ENCODE measurements at places on chromosomes 7 and 10.

- no peak for DNase-seq
These were observed 129.9 kb downstream of the WDR37 start for GRCh38 chr10:1185911-1186682.

DNA sequence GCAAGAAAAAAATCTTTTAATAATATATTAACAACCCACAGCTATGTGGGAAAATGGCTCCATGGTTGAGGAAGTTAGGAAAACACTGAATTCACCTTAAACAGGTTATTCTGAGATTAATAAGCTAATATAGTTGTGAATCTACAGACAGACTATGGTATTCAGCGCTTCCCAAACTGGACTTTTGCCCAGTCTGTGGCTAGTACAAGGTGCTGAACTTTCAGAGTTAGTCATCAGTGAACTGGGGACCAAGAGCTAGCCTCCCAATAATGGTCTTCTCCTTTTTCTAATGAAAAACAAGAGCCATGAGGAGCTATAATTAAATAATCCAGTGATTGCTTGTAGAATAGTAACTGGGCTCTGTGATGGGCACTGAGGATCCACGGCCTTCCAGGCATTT lies 65.3 kb downstream of the FRMPD2 start:
- DNase-seq, result no peak

DNA sequence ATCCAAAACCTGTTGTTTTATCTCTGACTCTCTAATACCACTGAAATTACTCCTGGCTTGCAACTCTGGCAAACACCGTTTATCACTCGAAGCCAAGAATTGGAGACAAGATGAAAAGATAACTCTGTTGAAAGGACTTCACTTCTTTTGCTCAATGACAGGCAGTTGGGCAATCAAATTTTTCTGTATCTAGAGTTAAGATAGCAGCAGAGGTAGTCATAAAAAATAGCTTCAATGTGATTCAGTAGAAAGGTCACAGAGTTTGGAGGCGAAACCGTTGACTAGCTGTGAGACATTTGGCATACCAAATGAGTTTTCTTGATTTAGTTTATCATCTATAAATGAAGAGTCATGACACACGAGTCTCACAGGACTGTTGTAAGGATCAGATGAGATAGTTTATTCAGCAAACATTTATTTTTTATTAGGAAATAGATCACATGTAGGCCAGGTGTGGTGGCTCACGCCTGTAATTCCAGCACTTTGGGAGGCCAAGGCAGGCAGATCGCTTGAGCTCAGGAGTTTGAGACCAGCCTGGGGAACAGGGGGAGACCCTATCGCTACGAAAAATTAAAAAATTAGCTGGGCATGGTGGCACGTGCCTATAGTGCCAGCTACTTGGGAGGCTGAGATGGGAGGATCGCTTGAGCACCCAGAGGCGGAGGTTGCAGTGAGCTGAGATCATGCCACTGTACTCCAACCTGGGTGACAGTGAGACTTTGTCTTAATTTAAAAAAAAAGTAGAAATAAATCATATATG lies 23.6 kb downstream of the AKR1B1 start:
- no peak for DNase-seq

DNA sequence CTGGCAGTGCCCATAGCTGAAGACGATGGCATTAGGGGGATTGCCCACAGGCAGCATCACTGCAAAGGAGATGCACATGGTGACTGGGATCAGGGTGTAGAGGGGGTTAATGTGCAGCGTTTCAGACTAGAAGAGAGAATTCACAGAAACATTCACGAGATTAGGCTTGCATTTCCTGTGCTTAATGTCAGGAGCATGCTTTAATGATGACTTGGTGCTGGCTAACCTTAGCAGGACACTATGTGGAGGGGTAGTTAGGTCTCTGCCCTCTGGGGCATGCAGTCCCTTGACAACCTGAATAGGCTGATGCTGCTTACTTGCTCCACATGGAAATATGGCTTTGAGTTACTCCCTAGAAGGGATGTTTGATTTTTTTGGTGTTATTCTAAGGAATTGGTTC lies 21.8 kb downstream of the STMP1 start:
- DNase-seq, result no peak

DNA sequence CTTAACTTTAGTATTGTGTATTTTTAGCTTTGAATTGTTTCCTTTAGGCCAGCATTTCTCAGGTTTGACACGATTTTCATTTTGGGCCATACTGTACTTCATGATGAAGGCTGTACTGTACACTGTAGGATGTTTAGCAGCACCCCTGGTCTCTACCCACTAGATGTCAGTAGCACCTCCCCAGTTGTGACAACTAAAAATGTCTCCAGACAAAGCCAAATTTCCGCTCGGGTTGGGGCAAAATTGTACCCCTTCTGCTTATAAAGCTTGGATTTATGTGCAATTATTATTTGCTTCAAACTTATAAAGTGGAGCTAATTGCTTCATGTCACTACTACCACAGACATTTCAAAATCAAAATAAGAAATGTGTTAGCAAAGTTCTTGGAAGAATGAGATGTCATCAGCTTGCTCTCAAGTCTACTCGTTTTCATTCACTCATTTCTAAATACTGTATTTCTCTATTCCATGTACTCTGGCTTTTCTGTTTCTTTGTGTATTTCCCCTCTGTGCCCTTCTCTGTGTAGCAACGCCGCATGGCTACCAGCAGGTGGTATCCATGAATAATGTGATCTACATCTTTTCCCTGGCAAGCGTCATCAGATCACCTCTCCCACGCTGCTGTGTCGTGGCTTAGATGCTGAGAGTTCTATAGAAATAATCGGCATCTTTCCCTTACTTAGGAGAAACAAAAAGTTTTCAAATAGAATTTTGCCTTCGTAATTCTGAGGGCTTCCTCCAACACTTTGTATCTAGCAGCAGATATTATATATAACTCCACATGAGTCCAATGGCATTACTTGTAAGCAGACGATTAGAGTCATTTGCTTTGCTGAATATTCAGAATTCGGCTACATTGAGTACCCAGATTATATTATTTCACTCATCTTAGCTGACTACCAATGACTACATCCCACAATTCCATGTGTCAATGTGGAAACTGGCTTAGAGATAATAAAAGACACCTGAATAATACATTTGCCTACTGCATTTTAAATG lies 47.8 kb upstream of the CALCR start:
- no peak for DNase-seq

DNA sequence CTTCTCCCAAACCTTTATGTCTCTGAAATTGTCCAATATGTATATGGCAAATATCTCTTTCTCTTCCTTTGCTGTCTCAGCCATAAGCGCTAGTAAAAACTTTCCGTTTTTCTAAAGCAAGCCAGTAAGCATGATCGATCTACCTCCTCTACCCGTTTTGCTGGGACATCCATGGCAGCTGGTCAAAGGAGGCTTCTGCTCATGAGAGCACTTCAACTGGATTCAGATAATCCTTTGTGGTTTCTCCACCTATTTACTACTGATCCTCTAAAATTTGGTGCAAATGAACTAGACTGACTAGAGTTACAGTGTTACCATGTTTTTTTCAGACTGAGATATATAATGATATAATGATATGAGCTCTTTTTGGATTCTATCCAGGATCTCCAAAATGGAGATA lies 42.7 kb downstream of the GBF1 start:
- no peak for DNase-seq

GRCh38 chr7:16484453-16485158 lies 19.1 kb upstream of the SOSTDC1 start:
- no peak for DNase-seq

DNA sequence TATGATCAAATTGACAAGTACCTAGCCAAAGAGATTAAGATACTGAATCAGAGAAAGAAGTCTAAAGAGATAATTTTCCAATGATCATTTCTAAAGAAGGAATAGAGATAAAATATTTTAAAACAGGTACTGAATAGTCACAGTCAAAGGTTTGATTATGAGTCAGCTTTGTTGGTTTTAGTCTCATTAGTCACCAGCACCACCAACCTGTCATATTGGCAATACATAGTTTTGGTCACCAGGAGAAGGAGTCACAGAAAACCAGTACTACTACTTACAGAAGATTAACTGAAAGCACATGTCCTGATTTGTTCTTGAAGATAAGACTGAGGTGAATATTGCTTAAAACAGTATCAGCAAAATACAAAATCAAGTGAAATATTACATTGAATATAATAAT lies 34.6 kb downstream of the ZEB1 start:
- no peak for DNase-seq

GRCh38 chr7:28237363-28237762 lies 56.8 kb upstream of the JAZF1 start:
- no peak for DNase-seq

- DNase-seq, result no peak
These were observed 172.1 kb downstream of the CELF2 start for GRCh38 chr10:11189582-11190376.

GRCh38 chr10:60508831-60509230 lies 119.2 kb upstream of the ANK3 start:
- DNase-seq, result no peak

DNA sequence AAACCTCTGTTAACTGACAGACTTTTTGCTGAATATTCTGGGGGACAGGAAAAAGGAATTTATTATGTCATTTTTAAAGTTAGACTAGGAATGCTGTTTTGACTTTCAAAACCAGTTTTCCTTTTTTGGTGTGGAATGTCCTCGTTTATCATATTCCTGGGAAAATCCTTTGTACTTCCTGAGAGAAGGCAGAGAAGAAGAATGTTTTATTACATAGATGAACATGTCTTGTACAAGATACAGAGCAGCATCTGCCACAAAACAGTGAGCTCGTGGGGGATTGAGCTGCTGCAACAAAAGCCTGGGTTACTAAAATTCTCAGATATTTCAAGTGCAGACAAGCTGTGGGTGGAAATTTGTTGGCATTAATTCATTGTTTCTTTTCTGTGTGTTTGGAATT lies 20.2 kb downstream of the MCU start:
- DNase-seq, result no peak

DNA sequence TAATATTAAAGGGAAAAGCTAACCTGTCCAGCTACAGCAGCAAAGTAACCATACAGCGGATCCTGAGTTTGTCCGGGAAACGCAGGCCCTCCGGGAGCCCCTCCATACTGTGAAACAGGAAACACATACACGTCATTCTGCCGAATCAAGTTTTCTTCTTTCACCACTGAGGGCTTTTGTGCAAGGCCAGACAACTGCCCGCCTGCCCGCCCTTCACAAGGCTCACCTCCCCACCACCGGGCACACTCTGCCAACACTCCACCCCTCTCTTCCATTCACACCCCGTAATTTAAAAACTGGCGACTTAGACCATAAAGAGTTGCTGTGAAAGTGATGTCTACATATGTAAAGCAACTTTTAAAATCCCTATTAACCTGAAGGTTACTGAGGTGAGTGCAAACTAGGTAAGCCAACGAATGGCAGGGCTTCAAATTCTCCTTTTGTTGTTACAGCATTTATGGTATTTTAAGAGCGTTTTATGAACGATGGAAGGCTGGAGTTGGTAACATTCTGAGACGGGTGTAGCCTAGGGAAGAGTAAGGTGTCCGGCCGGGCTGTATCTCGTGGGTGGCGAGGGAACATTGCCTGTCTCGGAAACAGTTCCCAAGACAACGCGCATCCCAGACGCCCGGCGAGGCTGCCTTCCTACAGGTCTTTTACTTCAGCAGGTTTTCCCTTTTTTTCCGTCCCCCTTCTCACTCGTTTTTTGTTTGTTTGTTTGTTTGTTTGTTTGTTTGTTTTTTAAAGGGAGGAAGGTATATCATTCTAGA lies 817 bp downstream of the SRI start:
- peak; percentile 19 for DNase-seq

DNA sequence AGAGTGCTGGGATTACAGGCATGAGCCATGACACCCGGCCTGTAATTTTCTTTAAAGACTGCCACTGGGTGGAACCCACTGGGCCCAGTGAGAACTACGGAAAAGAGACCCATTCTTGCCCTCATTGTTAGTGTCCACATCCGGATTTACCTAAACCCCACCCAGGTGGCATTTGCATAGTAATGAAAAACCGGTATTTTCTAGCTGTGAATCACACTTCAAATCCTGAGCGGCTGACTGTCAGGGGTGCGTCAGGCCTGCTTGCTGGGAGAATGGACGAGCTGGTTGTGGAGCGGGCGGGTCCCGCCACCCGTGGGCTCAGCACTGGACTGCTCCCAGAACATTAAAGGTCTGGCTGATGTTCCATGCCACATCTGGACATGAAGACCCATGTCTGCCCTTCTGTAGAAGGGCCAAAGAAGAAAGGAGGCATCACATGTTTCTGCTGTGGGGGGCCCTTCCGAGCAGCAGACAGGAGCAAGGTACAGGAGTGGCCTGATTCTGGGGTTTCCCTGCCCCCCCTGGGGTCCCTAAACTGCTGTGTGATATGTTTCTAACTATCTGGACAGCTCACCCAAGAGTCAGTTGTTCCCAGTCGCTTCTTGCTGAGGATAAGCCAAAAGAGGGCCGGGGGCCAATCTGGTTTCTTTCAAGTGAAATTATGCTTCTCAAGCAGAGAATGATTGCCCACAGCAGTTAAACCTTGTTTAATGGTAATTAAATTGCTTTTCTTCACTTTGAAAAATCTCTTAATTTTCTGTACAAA lies 46.4 kb downstream of the KIAA1217 start:
- DNase-seq, result no peak

DNA sequence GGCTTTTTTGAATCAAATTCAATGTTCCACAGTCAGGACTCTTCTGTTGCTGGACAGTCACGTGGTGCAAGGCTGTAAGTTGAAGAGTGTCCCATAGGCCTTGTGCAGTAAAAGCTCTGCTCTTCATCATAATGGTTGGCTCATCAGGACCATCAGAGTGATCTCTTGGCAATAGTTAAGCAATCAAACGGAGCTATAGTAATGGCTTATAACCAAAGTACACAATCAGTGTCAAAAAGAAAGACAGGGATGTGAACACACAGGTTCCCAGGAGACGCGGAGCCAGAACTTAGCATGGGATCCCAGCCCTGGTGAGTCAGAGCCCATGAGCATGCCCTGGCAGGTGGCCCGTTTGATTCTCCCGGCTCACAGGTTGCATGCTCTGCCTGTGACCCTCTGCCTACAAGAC lies 10.8 kb upstream of the GPNMB start:
- DNase-seq, result no peak

DNA sequence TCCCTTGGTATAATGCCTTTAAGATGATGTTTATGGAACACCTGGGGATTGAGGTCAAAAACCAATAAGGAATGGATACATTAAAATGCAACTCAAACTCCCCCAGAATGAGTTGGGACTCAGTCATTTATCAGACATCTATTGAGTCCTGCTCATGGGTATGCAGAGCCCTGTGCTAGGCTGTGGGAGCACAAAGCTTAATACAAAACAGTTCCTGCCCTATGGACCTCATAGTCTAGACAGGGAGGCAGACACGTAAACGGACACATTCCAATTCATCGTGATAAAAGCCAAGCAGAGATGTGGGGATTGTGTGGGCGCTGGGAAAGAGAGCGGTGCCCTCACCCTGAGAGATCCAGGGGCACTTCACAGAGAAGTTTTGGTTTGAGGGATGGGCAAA lies 181.7 kb downstream of the PTEN start:
- no peak for DNase-seq

- DNase-seq, result peak; percentile 59
These were observed 1.2 kb downstream of the GATA3 start for GRCh38 chr10:8055420-8056349.

- DNase-seq, result no peak
These were observed 304.7 kb downstream of the WDR11 start for GRCh38 chr10:121155742-121156474.

- no peak for DNase-seq
These were observed 354.6 kb downstream of the LRRTM3 start for GRCh38 chr10:67280405-67280804.

GRCh38 chr10:29304264-29304994 lies 15.6 kb downstream of the LYZL1 start:
- DNase-seq, result no peak

All from naive thymus-derived CD4-positive, alpha-beta T cell (primary cell).